ENCODE measurements at places on chromosomes 4 and X.

DNA sequence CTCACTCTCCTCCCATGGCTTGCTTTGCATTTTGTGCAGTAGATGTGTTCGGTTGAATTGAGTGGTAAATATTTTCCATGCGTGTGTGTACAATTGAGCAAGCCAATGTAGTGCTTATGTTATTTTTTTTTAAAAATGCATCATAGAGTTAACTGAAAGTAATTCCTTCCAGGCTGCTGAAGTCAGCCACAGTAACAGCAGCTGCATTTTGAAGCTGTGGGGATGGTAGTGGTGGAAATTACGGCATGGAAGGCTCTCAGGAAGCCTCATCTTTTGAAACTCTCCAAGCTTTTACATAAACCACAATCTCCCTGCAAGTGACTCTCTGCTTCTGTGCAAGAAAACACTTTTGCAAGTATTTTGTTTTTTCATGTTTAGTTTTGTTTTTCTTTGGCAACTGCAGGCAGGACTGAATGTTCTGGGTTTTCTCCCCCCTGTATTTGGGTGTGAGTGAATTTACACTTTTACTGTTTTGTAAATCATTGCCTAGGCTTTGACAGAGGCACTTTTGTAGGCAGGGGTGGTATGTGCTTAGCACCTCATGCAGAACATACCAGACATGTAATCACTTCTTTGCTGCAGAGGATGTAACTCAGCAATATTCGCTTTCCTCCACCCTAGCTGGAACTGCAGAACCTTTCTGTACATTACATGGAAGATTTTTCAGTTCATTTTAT lies 56.2 kb downstream of the LRRC66 start:
- no peak for DNase-seq

GRCh38 chr4:76215077-76215476 lies 1.5 kb upstream of the SCARB2 start:
- DNase-seq, result no peak

GRCh38 chrX:40632199-40632598 lies 9.0 kb downstream of the MPC1L start:
- DNase-seq, result no peak

GRCh38 chrX:85244450-85245211 lies 840 bp downstream of the ZNF711 start:
- peak; percentile 80 for DNase-seq

- DNase-seq, result no peak
Observed at GRCh38 chr4:10606483-10607155, 77.9 kb downstream of the CLNK start.

DNA sequence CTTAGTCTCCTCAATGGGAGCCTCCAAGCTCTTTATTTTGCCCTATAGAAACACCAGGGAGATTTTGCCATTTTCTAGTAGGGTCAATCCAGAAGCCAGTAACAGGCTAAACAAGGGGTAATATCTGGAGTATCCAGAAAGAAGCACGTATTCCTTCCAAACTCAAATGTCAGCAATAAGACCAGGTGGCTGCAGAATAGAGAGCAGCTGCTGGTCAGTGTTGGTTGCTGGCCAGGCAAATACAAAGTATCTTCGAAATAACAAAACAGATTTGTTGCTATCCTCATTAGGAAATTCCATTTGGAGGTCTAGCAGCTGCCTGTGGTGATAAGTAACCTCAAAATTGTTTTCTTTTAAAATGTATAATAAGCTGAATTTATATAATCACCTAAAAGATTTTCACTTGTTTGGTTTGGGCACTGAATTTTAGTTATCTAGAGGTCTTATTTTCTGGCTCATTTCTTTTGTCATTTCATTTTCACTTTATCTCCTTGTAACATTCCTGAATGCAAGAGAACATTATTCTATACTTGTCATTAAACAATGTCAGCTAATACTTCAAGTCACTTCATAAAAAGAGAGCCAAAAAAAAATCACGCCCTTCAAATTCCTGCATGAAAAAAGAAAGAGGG lies 320.6 kb downstream of the DTHD1 start:
- no peak for DNase-seq

DNA sequence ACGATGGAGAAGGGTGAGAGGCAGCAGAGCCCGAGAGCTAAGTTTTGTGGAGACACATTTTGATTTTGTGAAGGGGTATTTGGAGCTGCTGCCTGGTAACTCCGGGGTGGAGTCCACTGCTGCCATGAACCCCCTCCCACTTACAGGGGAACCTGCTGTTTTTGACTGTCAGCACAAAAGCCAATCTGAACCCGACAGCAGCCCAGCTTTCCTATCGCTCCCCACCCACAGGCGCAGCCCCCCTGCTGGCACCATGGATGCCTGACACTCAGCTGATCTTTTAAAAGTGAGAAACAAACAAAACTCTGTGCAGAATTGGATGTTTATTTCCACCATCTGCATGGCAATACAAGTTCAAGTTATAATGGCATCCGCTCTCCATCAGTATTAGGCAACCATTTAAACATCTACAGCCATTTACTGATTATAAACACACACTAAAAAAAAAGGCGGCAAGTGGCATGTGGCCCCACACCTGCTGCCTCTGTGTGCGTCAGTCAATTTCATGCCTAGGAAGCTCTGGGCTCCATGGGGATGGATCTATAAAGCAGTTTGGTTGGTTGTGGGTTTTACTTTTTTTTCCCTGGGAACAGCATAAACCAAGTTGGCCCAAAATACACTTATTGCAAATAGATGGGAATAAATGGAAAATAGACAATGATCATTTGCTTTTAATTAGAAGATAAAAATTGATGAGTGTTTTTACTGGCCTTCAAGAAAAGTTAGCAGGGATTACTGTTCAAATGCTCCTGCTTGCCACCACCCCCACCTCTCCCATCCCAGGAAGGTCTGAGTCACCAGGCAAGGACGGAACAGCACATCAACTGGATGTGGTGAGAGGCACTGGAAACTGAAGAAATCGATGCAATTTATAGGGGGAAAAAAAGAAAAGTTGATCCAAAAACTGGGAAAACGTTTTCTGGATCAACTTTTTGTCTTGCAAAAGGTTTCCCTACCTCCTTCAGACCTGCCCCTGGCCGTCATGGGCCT lies 46.0 kb downstream of the SEPSECS start:
- no peak for DNase-seq

DNA sequence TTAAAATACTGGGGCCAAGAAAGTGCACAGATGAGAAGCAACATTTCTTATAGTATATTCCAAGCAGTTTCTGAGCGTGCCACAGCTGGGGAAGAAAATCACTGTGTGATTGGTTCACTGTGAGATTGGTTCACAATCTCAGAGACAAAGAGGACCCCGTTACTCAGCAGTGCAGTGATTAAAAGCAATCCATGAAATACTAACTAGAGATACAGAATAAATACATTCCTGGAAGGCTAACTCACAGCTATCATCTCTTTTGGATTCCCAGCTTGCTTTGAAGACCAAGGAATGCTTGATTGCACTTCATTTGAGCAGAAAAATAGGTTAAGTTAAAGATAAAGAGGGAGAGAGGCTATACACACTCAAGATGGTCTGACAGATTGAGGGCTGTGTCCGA lies 132.1 kb upstream of the RAPGEF2 start:
- DNase-seq, result no peak

DNA sequence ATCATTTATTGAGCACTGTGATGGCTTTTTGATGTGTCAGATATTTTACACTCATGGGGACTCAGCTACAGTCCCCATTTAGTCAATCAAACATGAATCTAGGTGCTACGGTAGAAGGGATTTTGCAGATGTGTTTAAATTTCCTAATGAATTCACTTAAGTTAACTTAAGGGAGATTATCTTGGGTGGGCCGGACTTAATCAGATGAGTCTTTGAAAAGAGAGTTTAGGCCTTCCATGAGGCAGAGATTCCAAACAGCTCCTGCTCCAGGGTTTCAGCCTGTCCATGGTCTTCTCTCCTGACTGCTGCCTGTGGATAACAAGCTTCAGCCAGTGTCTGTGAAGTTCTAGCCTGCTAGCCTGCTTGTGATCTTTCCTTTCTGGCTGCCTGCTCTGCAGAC lies 202.4 kb downstream of the IDS start:
- DNase-seq, result no peak

GRCh38 chr4:121794505-121795188 lies 6.5 kb upstream of the EXOSC9 start:
- DNase-seq, result no peak

GRCh38 chr4:79923281-79923680 lies 149.7 kb downstream of the ANTXR2 start:
- DNase-seq, result no peak

DNA sequence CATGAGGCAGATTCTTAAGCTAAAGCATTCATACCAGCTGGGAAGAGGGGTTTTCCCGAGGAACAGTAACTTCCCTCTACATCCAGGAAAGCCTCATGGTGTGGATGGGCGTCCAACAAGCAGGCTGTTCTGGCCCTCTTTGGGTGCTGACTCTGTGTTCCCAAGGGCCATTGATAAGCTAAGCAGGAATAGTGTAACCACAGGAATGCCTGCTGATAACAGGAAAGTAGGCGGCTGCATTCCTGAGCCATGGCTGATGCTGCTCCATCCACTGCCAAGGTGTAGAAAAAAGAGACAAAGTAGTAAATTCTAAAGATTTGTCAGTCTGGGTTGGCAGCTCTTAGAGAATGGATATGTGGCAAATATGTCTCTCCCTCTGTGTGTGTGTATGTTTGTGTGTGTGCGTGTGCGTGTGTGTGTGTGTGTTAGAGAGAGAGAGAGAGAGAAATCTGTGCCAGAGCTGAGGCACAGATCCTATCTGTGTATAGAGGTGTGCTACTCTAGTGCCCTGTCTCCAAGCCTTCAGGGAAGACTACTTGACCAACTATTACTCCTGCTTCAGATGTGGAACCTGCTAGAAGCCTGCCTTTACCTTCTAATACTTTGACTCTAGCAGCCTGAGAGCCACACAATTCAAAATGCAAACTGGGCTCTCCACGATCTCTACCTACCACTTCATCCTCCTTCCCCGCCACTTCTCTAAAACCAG lies 353.1 kb upstream of the NR3C2 start:
- no peak for DNase-seq

- DNase-seq, result no peak
Observed at GRCh38 chr4:11605597-11605996, 176.9 kb upstream of the HS3ST1 start.

- no peak for DNase-seq
Observed at GRCh38 chr4:99811850-99812249, 4.8 kb upstream of the DAPP1 start.

DNA sequence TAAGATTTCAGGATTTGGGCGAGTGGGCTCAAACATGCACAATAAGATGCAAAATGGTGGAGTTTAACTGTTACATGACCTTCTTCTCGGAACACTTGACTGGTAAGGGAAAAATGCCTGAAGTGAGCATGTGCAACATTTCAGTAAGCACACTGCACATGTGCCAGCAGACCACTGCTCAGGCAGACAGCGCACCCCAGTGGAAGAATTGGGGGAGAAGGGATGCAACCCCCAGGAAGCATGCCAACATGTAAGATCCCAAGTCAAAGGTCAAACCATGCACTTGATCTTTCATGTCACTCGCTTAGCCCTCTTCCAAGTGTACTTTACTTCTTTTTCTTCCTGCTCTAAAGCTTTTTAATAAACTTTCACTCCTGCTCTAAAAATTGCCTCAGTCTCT lies 256.3 kb downstream of the CENPC start:
- DNase-seq, result peak; percentile 21

- DNase-seq, result peak; percentile 32
Observed at GRCh38 chrX:129144172-129145038, 378.9 kb downstream of the SMARCA1 start.

DNA sequence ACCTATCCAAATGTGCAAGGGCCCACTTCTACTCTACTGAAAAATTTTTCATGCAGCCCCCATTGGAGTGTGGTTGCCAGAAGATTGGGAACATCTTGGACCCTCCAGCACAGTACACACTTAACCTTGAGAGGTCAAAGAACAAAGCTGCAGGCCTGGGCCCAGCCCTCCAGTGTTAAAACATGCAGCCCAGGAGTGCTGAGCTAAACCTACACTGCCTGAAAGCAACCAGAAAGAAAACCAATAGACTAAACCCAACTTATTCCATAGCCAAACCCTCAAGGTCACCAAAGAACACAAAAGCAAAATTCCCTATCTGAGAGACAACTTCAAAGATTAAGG lies 47.9 kb downstream of the TECRL start:
- DNase-seq, result no peak

GRCh38 chr4:84908876-84909275 lies 57.6 kb downstream of the WDFY3 start:
- no peak for DNase-seq

GRCh38 chr4:57110640-57111511 lies 691 bp upstream of the IGFBP7 start:
- peak; percentile 80 for DNase-seq

GRCh38 chr4:14269824-14270223 lies 642.3 kb upstream of the BOD1L1 start:
- no peak for DNase-seq

GRCh38 chr4:121709766-121710405 lies 13.1 kb upstream of the ANXA5 start:
- DNase-seq, result no peak

- peak; percentile 23 for DNase-seq
Observed at GRCh38 chrX:139691493-139691842, 16.5 kb downstream of the MCF2 start.

DNA sequence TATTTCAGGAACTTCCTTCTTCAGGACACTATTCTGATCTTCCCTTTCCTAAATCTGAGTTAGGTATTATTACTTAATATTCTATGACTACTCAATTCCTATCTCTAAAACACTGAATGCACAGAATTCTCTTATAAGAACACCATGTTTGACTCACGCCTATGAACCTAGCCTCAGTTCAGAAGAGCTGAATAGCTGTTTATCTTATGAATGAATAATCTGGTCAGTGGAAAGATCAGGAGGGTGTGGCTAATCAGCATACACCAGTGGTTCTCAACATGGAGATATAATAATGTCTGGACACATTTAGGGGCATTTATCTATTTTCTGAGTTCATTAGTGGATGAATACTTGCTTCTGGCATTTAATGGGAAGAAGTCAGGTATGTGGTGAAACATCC lies 24.2 kb downstream of the EPHA5 start:
- DNase-seq, result no peak

- DNase-seq, result no peak
Observed at GRCh38 chr4:2798399-2799223, 5.7 kb downstream of the SH3BP2 start.

- DNase-seq, result no peak
Observed at GRCh38 chrX:132226169-132226568, 6.9 kb upstream of the RAP2C start.

GRCh38 chr4:176321589-176321988 lies 1.8 kb downstream of the SPCS3 start:
- DNase-seq, result no peak

GRCh38 chr4:183401473-183401872 lies 43.0 kb upstream of the CDKN2AIP start:
- DNase-seq, result no peak

DNA sequence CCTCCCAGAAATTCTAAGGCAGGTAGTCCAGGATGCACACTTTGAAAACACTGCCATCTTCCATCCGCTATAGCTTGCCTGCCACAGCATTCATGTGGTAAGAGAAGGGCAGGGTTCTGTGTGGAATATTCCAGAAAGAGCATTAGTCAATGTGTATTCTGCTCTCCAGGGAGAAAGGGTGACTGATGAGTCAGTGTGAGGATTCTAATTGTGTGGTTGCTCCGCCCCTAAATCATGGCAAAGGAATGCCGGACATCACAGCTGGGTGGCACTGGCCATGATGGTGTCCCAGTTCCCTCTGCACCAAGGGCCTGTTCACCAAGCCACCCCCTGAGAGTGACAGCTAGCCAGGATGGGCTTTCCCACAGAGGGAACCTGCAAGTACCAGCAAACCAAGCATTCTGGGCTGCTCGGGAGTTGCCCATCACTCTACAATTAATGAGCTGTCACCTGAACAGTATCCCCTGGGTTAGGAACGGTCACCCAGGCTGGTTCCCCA lies 9.5 kb downstream of the IDS start:
- no peak for DNase-seq

- DNase-seq, result no peak
Observed at GRCh38 chrX:27767387-27767786, 40.4 kb upstream of the MAGEB10 start.

GRCh38 chr4:90007494-90008167 lies 113.0 kb downstream of the MMRN1 start:
- DNase-seq, result no peak

Measured in retina (tissue), 1 donor.